ENCODE measurements at places on chromosomes 12 and 14.
A peak's percentile ranks its signal among the peaks of the same experiment; 100 is the strongest.

DNA sequence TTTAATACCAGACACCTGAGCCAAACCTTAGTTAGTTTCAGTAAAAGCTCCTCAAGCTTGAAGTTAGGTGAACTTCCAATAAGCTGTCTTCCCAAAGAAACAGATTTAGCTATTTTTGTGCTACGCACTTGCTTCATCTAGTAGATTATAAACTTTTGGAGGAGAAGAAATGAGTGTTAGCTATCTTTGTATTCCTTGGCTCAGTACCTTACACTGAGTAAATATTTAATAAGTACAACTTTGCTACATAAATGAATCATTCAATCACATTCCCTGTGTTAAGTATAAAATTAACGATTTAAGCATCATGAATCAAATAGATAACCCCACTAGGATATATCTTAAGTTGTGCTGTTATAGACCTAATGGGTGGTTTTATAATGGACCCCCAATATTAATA is 307.0 kb downstream of the PCNX1 start:
- DNase-seq, result no peak

GRCh38 chr12:84294246-84294645 is 618.4 kb downstream of the SLC6A15 start:
- DNase-seq, result no peak

DNA sequence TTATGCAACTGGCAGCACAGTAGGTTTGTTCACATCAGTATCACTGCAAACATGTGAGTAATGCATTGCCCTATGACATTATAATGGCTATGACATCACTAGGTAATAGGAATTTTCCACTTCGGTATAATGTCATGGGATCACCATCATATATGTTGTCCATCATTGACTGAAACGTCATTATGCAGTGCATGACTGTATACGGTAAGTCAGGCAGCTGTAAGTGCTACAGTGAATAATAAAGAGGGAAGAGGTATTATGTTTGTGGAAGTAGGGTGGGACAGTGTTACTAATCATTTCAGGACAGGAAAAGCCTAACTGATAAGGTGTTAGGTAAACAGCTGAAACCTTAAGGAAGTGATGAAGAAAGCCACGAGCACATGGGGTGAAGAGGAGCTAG is 68.1 kb downstream of the ANO4 start:
- no peak for DNase-seq

DNA sequence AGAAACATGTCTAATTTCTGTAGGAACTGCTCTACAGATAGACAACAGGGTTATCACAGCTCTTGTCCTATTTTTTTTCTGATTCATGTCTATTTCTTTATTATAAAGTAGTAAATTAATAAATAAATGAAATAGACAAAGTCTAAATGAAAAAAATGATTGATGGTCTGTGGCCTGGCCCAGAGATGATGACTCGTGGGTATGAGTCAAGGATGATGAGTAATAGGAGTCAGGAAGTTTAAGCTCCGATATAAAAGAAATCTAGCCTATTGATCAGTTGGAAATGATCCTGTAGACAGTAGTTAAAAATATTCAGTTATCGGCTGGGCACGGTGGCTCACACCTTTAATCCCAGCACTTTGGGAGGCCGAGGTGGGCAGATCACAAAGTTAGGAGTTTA is 90.6 kb upstream of the RTL1 start:
- no peak for DNase-seq

- DNase-seq, result no peak
Observed at GRCh38 chr14:92568621-92569479, 55.3 kb downstream of the RIN3 start.

- no peak for DNase-seq
Observed at GRCh38 chr12:132439333-132439904, 50.5 kb upstream of the FBRSL1 start.

DNA sequence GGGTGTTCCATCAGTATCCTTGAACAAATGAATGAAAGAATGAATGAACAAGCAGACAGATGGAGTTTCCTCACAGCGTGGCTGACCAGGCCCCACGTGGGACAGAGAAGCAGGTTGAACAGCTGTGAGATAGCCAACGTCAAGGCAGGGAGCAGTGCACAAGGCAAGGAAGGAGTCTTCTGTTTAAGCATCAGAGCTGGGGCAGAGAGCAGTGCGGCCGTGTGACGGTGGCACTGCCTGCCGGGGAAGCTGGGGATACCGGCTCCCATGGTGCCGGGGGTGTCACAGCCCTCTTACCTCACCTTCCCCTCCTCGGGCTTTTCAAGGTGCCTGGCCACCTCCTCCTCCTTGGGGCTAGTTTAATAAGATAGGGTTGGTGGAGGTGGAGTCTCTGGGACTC is 73.2 kb upstream of the GPATCH2L start:
- no peak for DNase-seq

GRCh38 chr12:11861155-11861863 is 209.4 kb upstream of the BCL2L14 start:
- DNase-seq, result no peak

DNA sequence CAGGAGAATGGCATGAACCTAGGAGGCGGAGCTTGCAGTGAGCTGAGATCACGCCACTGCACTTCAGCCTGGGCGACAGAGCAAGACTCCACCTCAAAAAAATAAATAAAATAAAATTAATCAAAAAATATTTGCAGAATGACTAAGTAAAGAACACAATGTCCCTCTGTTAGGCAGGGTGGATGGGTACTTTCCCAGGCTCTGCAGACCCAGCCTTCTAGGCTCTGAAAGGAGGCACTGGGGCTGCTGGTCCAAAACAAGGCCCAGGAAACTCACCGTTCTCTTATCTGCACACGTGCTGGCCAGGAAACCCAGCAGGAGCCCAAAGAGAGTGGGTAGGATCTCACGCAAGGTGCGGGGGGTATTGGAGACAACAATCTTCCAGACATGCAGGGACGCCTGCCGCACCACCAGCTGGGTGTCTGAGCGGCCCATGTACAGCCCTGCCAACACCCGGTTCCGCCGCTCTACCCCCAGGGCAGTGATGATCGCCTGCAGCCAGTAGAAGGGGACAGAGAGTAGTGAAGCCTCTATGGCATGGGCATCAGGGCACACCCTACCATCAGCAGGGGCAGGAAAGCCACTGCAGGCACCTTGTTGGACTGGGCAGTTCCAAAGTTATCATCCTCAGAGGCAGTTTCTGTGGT is 25.8 kb upstream of the RAB35 start:
- no peak for DNase-seq

DNA sequence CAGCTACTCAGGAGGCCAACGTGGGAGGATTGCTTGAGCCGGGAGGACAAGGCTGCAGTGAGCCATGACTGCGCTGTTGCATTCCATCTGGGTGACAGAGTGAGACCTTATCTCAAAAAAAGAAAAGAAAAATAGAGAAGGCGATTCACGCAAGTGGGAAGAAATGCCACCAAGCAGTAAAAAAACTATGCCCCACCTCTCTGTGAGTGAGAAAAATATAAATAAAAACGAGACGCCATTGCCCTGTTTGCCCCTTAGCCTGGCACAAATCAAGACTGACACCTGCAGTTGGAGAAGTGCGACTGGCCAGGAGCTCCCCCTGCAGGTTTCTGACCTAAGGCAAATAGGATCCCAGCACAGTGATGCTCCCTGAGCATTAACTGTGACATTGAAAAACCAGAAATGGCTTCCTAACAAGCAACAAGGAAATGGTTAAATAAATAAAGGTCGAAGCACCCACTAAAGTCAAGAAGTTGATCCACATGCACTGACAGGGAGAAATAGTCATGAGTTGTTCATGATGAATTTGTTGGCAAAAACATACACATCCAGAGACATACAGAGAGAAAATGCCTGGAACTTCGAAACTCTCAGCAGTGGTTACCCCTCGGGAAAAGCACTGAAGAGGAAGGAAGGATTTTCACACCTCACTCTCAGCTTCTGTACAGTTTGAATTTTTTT is 21.1 kb downstream of the GSC start:
- peak; percentile 17 for DNase-seq

GRCh38 chr12:88307961-88308360 is 165.9 kb downstream of the TMTC3 start:
- no peak for DNase-seq

DNA sequence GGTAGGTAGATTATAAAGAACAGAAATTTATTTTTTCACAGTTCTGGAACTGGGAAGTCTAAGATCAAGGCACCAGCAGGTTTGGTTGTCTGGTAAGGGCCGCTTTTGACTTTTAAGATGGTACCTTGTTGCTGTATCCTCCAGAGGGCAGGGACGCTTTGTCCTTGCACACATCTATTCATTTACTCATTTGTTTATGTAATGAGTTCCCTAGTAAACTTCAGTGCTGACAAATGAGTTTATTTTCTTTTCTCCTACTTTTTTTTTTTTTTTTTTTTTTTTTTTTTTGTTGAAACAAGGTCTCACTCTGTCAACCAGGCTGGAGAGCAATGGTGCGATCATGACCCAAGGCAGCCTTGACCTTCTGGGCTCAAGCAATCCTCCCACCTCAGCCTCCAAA is 195.7 kb downstream of the FBXL14 start:
- no peak for DNase-seq

GRCh38 chr12:14774906-14775635 is 28.2 kb downstream of the WBP11 start:
- DNase-seq, result peak; percentile 59

Measured in transverse colon (tissue), 4 donors.